ENCODE measurements at places on chromosomes 7 and 10.
A peak's percentile ranks its signal among the peaks of the same experiment; 100 is the strongest.

- no peaks in the 10 kb centered on the region for H3K36me3 ChIP-seq
- no peaks in the 10 kb centered on the region for H3K27me3 ChIP-seq
- no peak overlapping the region for H3K4me3 ChIP-seq
- H3K27ac ChIP-seq, result no peak overlapping the region
- no peaks in the 10 kb centered on the region for H3K4me1 ChIP-seq
These were observed 112.5 kb downstream of the SEMA3A start for GRCh38 chr7:84081973-84082522.

DNA sequence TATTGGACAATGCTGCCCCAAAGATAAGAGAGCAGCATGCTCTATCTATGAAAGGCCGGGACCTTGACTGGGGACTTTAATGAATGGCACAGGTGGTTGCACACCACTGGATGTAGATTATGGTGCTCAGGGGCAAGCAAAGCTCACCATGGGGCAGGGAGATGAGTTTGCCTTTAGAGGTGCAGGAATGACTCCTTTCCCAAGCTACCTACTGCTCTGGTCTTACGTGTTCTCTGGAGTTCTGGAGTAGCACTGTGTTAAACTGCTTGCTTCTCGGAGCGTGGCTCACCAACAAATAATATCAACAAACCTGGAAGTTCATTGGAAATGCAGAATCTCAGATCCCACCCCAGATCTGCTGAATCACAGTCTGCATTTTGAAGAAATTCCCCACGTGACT, 445.3 kb downstream of the RPS24 start:
- DNase-seq, result no peak
- no peaks in the 10 kb centered on the region for H3K4me1 ChIP-seq
- H3K27ac ChIP-seq, result no peak overlapping the region
- H3K4me3 ChIP-seq, result no peak overlapping the region
- no peaks in the 10 kb centered on the region for H3K36me3 ChIP-seq

GRCh38 chr7:33459340-33459751, 330.0 kb downstream of the BBS9 start:
- no peaks in the 10 kb centered on the region for H3K36me3 ChIP-seq
- DNase-seq, result no peak
- H3K27me3 ChIP-seq, result no peaks in the 10 kb centered on the region
- H3K27ac ChIP-seq, result no peak overlapping the region

GRCh38 chr10:86963341-86963919, 4.9 kb upstream of the ADIRF start:
- no peaks in the 10 kb centered on the region for H3K36me3 ChIP-seq
- no peak for DNase-seq
- no peak overlapping the region for H3K27ac ChIP-seq

- peaks cover 32% of the 10 kb centered on the region for H3K4me1 ChIP-seq
- no peaks in the 10 kb centered on the region for H3K27me3 ChIP-seq
- no peak overlapping the region for H3K27ac ChIP-seq
- DNase-seq, result no peak
- H3K36me3 ChIP-seq, result peaks cover 16% of the 10 kb centered on the region
These were observed 57.7 kb downstream of the DNAJB6 start for GRCh38 chr7:157394246-157395191.

DNA sequence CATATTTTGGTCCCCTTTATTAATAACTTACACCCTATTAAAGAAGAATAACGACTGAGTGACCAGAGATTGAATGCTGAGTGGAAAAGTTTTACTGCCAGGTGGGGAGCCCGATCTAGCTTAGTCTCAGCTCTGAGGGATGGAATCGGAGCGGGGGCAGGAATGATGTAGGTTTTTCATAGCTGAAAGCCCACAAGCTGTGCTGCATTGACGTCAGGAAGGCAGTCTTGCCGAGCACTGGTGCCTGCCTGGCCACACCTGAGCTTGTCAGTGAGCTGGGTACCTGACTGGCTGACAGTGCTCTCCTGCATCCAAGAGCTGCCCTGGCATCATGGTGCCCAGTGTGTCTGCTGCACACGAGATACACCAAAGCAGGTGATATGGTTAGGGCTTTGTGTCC, 34.8 kb downstream of the GRK5 start:
- peaks cover 52% of the 10 kb centered on the region for H3K4me1 ChIP-seq
- no peak for DNase-seq
- H3K27me3 ChIP-seq, result no peaks in the 10 kb centered on the region
- H3K4me3 ChIP-seq, result no peak overlapping the region

DNA sequence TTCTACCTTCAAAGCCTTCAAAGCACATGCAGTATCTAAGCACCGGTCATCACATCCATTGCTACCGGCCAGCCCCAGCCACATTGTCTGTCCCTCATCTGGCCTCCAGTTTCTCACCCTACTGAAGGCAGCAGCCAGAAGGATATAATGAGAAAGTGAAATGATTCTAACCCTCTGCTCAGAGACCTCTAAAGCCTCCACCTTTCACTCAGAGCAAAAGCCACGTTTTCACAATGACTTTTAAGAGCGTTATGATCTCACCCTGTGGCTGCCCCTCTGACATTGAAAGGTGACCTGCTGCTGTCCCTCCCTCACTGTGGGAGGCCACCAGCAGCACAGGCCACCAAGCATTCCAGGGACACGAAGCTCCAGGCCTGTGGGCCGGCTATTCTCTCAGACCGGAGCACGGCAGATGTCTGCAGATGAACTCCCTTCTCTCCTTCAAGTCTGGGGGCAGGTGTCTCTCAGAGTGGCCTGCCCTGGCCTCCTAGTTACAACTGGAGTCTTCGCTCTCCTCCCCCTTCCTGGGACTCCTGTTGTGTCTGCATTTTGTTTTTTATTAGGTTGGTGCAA, 94.9 kb upstream of the EEPD1 start:
- no peak overlapping the region for H3K4me3 ChIP-seq
- no peak for DNase-seq
- H3K4me1 ChIP-seq, result no peaks in the 10 kb centered on the region
- no peaks in the 10 kb centered on the region for H3K36me3 ChIP-seq

- peaks cover 24% of the 10 kb centered on the region for H3K4me1 ChIP-seq
- no peak overlapping the region for H3K4me3 ChIP-seq
- no peaks in the 10 kb centered on the region for H3K36me3 ChIP-seq
- DNase-seq, result no peak
- H3K27ac ChIP-seq, result no peak overlapping the region
These were observed 31.3 kb downstream of the TMEM270 start for GRCh38 chr7:73892003-73892999.

GRCh38 chr7:91320366-91321078, 56.3 kb downstream of the FZD1 start:
- no peak for DNase-seq
- no peaks in the 10 kb centered on the region for H3K27me3 ChIP-seq
- H3K4me3 ChIP-seq, result no peak overlapping the region
- no peak overlapping the region for H3K27ac ChIP-seq
- H3K4me1 ChIP-seq, result peaks cover 1% of the 10 kb centered on the region

DNA sequence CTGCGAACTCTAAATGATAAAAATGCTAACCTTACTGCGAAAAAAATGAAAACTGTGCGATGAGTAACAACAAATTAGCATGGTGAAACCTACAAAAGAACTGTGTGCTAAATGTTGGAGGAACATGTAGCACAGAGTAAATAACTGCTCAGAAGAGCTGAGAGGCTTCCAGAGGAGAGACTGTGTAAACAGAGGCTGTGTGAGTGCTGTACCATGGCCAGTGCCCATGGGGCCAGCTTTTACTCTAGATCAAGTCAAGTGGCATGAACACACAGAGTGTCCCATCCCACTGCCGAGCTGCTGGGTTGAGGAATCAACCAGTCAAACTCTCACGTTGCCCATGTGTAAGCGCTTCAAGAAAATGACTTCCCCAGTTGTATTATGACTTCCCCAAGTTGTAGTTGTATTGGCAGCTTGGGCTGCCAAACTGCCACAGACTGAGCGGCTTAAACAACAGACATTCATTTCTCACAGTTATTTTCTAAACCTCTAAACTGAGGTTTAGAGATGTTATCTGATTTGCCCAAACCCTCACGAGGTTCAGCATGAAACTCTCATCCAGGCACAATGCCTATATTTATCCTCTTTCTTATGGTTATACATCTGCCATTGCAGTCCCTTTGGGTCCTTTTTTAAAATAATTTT, 270.7 kb downstream of the ABCA13 start:
- no peak for DNase-seq
- no peak overlapping the region for H3K4me3 ChIP-seq
- no peak overlapping the region for H3K27ac ChIP-seq
- H3K27me3 ChIP-seq, result no peaks in the 10 kb centered on the region
- H3K36me3 ChIP-seq, result no peaks in the 10 kb centered on the region

DNA sequence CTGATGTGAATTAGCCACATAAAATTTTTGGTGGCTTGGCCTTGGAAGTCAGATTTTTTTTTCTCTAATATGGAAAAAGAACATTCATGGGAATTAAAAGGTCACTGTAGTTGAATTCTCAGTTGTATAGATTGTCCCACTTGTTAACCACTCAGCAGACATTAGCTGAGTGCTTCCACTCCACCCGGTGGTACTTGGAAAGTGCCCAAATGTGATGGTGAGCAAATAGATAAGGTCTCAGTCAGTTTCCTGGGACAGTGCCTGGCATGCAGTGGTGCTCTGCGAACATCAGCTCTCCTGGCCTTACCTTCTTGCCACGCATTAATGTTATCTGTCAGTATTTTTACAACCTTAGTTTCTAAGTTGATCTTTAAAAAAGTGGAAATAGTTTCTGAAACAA, 1.4 kb downstream of the ATP5F1C start:
- peaks cover 9% of the 10 kb centered on the region for H3K4me1 ChIP-seq
- H3K36me3 ChIP-seq, result peaks cover 24% of the 10 kb centered on the region
- no peak overlapping the region for H3K27ac ChIP-seq
- H3K27me3 ChIP-seq, result no peaks in the 10 kb centered on the region
- H3K4me3 ChIP-seq, result peak overlapping the region; percentile 84

GRCh38 chr10:67119651-67120050, 193.8 kb downstream of the LRRTM3 start:
- H3K27me3 ChIP-seq, result no peaks in the 10 kb centered on the region
- H3K4me1 ChIP-seq, result no peaks in the 10 kb centered on the region
- DNase-seq, result no peak
